ENCODE measurements at places on chromosomes 3 and 15.

DNA sequence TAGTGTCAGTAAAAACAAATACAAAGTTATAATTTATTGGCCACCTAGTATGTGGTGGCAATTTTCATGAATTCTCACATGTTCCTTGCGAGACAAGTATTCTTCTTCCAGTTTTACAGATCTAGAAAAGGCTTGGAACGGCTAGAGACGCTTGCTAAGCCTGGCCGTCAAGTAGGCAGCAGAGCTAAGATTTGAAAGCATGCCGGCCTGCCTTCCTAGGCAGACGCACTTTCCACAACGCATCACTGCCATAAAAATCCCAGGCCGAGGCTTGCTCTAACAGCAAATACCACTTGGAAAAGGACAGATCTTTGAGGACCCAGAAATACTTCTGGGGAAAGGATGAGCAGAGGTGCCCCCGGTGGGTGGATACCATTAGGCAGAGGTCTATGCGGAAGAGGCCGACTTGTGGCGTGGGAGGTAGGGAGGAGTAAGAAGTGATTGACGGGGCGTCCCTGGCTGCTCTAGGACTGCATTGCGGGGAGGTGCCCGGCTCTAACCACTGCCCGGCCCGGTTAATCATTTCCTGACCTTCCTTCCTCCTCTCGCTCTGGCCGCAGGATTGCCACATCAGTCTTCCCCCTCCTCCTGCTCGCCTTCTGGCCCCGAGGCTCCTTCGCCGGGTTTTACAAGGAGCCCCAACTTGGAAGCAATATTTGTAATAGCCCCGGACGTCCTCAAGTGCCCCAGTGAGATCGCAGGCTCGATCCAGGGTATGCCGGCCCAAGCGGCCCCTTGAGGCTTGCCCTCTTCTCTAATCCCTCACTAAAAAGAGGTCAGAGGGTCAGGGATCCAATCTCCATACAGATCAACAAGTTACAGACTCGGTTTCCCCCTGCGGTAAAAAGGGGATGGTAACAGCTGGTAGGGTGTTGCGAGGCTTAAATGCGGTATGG is 1.3 kb upstream of the USP3 start:
- peak; percentile 99 for DNase-seq

DNA sequence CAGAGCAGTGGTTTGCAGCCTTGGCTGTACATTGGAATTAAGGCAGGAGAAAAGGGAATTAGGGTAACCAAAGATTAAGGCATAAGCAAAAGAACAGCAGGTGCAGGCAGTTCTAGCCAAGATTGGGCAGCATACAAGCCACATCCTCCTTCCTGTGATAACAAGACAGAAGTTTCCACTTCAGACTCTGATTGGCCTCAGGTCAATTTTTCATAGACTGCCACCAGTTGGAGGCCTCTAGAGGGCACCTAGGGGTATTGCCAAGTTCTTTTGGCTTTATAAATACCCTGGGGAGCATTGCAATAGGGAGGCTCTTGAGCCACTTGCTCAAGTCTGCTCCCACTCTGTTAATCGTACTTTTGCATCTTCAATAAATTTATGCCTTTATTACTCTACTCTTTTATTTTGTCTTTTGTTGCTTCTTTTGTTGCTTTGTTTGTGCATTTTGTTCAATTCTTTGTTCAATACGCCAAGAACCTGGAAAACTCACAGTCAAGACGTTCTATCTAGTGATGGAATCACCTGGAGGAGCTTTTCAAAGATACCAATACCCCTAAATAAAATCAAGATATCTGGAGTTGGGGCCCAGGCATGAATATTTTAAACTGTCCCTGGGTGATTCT is 32.2 kb upstream of the FMN1 start:
- DNase-seq: peak; percentile 17

- no peak for DNase-seq
Observed at GRCh38 chr3:196273655-196274054, 13.9 kb downstream of the PCYT1A start.

DNA sequence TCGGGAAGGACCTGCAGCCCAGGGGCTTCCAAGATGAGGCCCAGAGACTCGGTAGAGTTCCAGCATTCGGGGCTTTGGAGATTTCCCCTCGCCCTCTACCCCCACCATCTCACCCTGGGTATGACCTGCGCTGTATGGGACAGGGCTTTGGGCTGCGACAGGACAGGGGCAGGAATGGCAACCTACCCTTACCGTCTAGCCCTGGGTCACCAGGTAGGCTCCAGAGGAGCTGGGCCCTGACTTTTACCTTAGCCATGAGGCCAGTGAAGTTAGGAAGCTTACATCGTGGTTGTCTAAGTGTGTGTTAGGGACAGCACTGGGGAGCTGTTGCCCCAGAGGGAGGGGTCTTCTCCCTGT is 683 bp downstream of the PPM1M start:
- DNase-seq: no peak

GRCh38 chr3:171018156-171018935 is 8.2 kb downstream of the SLC2A2 start:
- DNase-seq: no peak

DNA sequence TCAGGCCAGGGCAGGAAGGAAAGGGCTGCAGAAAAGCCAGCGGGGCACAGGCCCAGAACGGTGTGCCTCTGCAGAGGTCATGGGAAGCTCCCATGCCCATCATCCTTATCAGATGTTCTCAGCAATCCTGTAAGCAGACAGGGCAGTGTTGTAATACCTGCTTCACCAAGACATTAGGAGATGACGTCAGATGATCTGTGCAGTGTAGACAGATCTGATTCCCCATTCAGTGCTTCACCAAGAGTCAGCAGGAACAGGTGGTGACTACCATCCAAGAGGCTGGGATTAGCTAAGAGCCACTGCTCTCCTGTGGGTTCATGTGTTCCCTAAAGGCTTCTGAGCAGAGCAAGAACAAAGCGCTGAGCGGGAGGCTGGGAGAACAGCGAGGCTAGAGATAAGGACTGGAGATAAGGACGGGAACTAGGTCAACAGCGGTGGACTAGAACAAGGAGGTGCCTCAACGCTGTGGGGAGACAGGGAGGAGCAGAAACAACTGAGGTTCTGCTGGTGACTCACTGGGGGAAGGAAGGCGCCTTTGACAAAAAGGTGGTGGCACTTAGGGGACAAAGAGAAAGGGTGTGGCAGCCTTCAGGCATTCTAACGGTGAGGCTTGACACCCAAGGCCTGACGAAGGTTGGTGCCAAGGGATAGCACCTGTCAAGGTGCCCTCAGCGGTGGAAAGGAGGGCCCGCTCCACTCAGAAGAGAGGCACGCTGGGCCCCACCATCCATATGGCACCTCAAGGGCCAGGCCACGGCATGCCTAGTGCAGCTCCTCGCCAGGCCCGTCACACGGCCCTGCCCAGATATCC is 28.4 kb downstream of the CCDC12 start:
- DNase-seq: no peak

DNA sequence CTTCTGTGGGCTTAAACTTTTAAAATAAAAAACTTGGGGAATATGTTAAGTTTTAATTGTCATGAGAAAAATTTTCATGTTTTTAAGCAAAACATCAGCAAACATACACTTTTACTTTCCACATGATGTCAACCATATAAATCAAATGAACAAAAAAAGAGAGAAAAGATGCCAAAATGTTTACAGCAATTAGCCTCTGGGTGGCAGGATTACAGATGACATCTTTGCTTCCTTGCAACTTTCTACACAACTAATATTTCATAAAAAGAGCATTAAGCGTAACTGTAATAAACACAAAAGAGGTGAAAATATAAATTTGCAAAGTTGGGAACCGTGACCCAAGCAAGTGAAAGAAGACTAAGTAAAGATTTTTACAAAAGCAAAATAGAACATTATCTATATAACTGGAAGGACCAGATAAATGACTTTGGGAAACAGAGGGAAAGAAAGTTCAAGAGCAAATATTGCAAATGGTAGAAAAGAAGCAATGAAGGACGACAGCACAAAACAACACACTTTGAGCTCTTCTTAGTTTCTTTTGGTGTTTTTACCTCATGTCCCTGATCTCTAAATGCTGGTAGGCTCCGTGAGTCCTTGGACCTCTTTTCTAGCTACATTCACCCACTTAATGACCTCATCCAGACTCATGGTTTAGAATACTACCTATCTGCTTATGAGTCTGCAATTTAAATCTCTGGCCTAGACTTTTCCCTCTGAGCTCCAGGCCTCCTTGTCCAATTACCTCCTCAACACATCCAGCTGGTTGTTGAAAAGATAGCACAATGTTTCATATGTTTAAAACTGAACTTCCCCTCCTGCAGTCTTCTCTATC is 9.4 kb downstream of the TP53BP1 start:
- peak; percentile 8 for DNase-seq

- DNase-seq: no peak
Observed at GRCh38 chr15:66876731-66877476, 174.9 kb downstream of the SMAD6 start.

- DNase-seq: peak; percentile 97
Observed at GRCh38 chr3:14371573-14372474, 30.6 kb upstream of the SLC6A6 start.

Data from AML-193 (cell line).